ENCODE measurements at places on chromosomes 6 and 20.

- DNase-seq = no peak
Measured at GRCh38 chr6:34084591-34085290, 61.1 kb downstream of the GRM4 start.

- no peak for DNase-seq
Measured at GRCh38 chr20:8352486-8352885, 220.4 kb downstream of the PLCB1 start.

DNA sequence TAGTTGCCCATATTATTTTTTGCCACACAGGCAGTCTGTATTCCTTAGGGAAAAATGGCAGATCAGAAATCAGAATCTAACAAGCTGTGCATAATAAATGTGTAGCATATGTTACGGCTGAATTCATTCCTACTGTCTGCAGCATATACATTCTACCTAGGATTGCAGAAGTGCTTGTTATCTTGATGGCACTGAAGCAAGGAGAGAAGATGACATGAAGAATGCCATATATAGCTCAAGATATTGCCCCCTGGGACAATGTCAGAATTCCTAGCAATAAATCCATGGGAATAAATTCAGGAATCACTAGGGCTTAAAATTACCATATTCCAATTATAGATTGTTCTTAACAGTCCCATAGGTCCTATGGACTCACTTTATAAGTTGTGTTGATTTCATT lies 293.0 kb upstream of the CNR1 start:
- no peak for DNase-seq

GRCh38 chr6:166861304-166861703 lies 95.0 kb downstream of the RNASET2 start:
- DNase-seq = no peak

- no peak for DNase-seq
Measured at GRCh38 chr6:158384671-158385110, 72.4 kb downstream of the TULP4 start.

DNA sequence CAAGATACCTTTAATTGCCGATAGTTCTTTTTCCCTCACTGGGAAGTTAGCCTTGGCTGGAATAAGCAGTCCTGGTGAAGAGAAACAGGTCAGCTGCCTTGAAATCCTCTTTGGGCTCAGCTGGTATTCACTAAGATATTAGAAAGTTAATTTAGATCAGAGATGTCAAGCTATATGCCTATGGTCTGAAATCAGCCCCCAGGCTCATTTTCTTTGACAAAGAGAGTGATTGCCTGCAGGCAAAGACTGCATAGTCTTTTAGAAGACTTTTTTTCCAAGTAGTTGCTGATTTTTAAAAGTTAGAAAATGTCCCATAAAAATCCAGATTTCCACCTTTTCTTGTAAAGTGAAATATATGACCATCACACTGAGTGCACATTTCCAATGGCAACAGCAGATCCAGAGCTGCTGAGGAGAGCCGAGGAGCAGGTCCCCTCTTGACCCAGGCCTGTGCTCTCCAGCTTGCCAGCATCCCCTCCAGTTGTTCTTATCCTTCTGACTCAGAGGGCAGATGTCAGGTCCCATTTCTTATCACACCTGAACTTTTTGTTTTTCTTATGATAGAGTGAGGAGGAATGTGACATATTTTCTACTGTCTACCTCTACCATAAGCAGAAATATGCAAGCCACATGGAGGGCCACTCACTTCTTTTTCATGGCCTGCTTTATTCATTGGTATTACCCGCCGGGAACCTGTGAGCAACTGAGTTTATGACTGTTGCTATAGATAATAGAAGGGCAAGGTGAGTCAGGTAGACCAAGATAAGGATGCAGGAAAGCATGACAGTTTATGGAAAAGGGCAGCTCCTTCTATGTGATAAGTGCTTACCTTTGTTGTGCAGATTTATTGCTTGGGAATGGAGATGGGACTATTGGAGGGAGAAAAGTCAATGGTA lies 17.6 kb upstream of the L3MBTL3 start:
- no peak for DNase-seq

DNA sequence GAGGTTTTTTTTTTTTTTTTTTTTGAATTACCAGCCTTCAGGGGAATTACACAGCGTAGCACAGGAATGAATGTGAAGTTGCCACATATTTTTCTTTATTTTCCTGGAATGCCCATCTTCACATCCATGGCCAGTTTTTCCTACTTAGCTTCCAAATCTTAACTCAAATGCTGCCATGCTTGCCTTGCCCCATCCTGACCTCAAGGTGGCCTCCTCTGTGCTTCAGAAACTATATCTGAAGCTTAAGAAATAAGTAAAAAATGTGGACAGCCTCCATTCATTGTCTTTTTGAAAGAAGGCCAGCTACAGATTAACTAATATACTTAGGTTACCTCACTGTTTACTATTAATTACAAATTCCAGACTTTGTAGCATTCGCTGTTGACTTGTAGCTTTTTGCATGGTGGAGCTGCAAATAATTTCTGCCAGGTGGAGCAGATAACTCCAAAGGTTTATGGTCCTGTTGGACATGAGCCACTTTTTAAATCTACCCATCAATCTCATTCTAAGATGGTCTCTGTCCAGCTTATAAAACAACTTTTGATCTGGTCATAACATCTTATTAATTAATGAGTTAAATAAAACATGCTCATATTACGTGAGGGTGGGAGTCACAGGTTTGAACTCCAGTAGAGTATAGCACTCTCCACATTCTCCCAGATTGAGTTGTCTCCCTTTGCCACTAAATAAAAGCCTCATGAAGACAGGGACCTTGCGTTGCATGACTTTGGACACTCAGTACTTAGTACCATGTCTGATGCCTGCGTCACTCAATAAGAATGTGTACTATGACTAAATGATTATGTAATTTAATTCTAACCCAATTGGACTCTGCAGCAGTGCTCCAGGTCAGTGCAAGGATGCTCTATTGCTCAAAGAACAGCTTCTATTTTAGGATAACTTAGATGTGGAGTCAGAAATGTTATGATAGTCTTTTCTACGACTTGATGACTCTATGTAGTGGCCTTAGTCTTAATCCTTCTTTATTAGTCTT lies 678.6 kb upstream of the CITED2 start:
- DNase-seq = no peak

DNA sequence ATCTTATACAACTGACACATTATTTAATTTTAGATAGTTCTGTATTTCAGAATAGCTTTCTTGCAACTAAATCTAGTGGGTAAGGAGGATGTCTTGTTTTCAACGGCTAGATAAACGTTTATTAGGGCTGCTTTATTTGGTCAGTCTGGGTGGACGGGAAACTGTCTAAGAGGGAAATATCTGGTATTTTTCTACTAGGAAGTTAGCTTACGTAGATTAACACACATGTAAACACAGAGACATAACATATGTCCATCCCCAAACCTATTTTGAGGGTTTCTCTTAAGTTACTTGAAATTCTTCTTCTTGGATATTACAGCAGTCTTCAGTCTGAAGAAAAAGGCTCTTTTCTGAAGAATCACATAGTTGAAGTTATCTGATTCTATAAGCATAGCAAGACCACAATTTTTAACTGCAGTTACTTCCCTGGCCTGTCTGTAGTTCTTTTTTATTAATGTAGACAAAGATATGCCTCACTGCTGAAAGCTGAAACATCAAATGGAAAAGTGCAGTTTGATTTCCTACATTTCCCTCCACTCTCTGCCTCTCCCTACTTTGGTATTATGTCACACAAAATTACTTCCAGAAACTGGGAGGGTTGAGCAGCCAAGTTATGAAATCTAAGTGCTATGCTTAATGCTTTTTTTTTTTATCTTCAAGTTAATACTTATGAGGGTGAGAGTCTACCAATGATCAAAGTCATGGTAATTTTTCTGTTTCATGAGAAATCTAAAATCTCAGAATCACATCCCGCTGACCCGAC lies 37.4 kb downstream of the PLAGL1 start:
- DNase-seq = no peak

- DNase-seq = no peak
Measured at GRCh38 chr20:60220706-60221105, 262.5 kb downstream of the CDH26 start.

DNA sequence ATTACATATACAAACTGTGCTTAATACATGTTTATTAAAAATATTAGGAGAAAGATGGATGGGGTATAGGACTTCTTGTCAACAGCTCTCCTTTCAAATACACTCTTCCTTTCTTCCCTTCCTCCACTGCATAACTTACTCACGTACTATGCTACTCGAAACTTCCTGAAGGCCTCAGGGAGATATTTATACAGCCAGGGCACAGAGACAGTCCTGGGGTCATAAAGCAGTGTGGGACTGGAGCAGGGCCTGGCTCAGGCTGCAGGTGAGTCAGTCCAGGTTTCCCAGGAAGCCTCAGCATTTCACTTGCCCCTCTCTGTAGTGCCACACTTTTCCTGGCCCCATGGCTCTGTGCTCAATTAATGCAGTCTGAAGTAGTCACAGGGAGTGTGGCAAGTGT lies 157.0 kb downstream of the UBE3D start:
- no peak for DNase-seq

DNA sequence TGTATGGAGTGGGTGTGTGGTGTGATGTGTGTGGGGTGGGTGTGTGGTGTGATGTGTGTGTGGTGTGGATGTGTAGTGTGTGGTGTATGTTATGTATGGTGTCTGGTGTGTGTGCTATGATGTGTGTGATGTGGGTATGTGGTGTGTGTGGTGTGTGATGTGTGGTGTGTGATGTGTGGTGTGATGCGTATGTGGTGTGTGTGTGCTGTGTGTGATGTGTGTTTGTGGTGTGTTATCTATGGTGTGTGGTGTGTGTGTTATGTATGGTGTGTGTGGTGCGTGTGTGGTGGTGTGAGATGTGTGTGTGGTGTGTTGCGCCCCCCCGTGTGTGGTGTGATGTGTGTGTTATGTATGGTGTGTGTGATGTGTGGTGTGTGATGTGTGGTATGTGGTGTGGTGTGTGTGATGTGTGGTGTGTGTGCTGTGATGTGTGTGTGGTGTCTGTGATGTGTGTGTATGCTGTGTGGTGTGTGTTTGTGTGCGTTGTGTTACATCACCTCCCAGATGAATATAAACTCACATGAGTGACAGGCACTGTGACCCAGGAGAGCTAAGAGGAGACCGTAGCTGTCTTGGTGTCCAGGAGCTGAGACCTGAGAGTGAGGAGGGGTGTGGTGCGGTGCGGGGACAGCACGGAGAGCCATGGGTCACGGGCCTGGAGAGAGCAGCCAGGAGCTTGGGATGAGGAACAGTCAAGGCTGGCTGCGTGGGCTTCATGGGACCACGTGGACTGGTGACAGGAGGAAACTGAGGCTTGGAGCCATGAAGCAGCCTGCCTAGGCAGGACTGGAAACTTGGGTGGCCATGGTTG lies 8.8 kb downstream of the DLGAP4 start:
- no peak for DNase-seq

DNA sequence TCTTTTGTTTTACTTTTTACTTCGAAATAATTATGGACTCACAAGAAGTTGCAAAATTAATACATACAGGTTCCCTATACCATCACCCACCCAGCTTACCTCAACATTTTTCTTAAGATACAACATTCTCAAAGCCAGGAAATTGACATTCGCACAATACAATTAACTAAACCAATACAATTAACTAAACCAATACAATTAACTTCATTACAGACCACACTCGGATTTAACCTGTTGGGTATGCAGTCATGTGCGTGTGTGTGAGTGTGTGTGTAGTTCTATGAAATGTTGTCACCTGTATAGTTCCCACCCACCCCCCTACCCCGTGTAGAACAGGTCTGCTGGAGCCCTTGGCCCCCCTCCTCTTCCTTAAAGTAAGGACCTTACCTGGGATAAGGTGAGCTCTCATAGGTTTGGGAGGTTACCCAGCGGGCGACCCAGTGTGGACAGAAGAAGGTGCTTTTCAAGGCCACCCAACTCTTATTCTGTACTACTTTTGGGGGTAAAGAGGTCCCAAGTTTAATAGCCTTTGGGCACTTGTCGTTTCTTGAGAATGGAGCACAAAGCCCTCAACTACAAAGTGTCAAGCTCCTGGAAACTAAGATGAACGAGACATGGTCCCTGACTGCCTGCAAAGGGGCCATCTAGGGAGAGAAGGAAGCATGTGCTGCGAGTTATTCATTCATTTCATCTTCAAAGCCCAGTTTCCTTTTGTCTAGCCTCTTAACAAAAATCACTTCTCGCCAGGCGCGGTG lies 544 bp upstream of the STK38 start:
- peak; percentile 11 for DNase-seq

DNA sequence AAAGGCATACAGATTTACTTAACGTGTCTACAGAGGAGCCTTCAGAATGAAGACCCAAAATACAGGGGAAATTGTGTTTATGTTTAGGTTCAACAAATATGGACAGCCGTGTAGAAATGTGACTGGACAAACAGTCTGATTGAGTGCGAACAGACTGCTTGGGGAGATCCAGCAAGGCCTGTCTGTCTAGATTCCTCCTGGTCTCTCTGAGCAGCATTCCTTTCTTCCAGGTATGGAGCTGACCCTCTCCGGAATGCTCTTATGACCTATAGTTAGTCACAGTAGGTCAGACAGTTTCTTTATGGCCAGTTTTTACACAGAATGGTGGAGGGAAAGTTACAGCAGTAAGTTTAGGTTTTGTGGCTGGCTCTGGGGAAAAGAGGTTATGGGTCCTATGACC lies 9.0 kb downstream of the RIN2 start:
- DNase-seq = no peak

DNA sequence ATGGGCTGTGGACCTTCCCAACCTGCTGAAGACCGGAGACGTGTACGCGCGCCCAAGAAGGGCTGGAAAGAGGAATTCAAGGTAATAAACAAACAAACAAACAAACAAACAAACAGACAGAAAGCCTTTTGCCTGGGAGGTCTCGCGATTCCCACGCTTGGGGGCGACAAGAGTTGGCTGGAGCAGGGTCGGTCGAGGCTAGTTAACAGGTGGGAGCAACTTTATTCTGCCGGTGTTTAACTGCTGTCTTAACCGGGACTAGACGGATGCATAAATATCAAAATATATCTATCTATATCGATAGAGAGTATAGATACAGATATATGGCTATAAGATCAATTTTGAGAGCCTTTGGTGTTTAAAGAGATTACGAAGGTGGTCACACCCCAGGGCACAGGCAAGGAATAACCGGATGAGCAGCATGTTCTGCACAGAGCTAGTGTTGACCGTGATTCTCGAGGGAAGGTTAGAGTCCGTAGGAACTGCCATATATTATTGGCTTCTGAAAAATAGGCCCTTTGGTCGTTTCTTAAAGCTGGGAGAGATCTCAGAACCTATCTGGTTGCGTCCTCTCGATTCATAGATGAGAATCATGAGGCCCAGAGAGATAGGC lies 514 bp downstream of the STMND1 start:
- no peak for DNase-seq

- no peak for DNase-seq
Measured at GRCh38 chr6:35745509-35745908, 8.7 kb downstream of the ARMC12 start.

DNA sequence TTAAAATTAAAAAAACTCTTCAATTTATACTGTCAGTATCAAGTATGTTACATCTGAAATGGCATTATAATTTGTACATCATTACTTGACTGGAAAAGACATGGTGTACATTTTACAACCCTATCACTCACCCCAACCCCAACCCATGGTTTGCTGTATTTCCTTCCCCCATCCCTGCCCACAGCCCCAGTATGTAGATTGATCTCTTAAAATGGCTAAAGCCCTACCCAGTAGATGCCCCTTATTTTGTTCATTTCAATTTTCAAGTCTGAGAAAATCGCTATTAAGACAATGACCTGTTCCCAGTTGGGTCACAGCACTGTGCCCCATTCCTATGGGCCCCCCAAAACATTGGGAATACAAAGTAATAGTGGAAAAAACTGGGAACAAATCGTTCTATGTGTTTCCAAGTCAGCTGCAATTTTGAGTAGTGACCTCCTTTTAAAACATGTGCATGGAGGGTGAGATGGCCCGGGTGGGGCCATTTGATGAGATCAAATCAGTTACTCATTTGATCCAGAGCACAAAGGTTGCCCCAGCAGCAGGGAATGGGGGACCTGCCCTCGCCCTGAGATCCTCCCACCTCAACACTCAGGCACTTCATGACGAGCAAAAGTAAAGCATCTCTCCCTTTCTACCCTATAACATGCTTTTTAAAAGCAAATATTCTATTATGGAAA lies 13.3 kb downstream of the EZR start:
- no peak for DNase-seq

Data from CD4-positive, alpha-beta T cell treated with Interleukin-15 for 4 hours (primary cell).